ENCODE measurements at places on chromosomes 1 and 21.

DNA sequence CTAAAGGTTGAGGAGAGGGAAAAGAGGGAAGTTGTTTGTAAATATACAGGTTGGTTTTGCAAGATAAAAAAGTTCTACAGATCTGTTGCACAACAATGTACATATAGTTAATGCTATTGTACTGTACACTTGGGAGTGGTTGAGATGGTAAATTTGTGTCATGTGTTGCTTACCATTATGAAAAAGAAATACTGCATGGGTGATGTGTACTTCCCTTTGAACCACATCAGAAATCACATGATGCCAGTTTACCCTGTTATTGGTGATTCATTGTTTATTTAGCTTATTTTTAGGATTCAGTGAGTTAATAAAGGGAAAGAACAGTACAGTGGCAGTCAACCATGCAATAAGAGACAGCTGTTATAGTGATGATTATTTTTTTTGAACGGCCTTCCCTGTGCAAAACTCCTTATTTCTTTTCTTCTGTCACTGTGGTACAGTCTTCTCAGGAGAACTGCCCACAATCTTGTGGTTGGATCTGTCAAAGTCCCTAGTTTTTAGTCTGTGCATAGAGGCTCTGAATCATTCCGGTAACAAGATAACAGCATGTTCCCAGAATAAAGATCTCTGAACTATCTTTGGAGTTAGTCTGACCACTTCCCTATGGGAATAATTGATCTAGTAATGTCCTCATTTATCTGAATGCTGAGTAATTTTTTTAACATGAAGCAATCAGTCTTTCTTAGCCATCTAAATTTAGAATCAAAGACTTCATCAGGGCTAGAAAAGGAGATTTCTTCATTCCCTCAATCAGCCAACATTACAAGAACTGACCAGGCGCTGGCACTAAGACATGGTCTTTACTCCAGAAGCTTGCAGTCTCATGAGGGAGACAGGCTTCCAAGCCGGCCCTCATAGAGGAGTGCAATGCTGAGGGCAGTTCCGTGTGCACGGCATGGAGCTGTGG, 84.2 kb downstream of the SH3GLB1 start:
- no peak for DNase-seq

- no peak for DNase-seq
Measured at GRCh38 chr21:21897275-21897883, 899.2 kb downstream of the NCAM2 start.

- no peak for DNase-seq
Measured at GRCh38 chr1:71087060-71087459, 6.2 kb upstream of the ZRANB2 start.

GRCh38 chr1:51551848-51552296, 32.8 kb upstream of the EPS15 start:
- DNase-seq: no peak

DNA sequence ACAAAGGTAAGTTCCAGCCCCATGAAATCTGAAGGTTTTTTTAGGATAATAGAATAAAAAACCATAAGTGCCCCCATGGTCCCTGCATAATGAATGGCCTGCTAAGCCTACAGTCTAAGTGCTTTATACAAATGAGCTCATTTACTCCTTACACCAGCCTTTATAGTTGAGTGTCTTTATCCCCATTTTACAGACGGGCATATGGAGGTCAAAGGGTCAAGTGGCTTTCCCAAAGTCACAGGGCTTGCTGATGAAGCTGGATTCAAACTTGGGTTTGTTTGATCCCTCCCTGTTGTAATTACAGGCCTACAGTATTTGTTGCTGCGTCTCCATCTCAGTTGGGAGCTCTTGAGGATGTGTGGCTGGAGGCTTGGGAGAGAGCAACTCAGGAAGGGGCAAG, 28.3 kb upstream of the ARHGEF10L start:
- DNase-seq: no peak

- no peak for DNase-seq
Measured at GRCh38 chr1:83620016-83620415, 378.9 kb downstream of the TTLL7 start.

DNA sequence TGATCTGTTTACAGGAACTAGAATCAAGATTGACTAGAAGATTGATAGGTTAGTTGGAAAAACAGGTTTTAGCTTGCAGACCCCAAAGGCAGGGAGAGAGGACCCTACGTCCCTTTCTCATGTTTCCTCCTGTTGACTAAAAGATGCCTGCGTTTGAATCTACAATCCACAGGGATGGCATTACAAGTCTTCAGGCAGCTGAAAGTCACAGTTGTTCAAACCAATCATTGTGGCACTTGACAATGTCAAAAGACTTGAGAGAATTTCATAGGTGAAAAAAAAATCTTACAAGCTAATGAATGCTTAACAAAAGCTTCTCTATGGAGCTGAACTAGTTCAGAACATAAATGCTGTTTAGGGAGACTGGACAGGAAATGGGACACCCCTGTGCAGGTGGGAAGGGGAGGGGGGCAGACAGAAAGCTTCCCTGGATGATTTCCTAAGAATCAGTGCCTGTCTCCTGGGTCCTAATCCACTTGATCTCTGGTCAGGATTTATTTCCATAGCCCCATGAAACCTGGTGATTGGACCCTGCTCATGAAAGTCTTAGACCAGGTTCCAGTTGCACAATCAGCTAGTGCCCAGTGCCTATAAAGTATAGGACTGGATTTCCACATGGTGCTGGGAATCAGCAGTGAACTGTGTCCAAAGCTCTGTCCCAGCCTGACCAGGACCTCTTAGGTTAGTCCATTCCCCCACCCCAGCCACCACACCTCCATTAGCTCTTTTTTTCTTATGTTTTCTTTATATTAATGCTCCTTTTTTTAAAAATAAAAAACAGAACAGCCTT, 91.6 kb upstream of the BCAR3 start:
- no peak for DNase-seq

- DNase-seq: no peak
Measured at GRCh38 chr1:116772648-116773045, 18.4 kb downstream of the CD2 start.

GRCh38 chr1:43446881-43447835, 6.6 kb downstream of the HYI start:
- DNase-seq: no peak

GRCh38 chr1:201022820-201023516, 546 bp downstream of the KIF21B start:
- DNase-seq: no peak

- DNase-seq: no peak
Measured at GRCh38 chr1:156538711-156539440, 33.5 kb downstream of the IQGAP3 start.

DNA sequence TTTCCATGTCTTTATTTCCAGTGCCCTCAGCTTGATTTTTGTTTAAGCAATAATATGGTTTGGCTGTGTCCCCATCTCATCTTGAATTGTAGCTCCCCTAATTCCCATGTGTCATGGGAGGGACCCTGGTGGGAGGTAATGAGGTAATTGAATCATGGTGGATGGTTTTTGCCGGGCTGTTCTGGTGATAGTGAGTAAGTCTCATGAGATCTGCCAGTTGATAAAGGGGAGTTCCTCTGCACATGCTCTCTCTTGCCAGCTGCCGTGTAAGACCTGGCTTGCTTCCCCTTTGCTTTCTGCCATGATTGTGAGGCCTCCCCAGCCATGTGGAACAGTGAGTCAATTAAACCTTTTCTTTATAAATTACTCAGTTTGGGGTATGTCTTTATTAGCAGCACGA, 559.6 kb upstream of the ADAMTS5 start:
- DNase-seq: no peak

DNA sequence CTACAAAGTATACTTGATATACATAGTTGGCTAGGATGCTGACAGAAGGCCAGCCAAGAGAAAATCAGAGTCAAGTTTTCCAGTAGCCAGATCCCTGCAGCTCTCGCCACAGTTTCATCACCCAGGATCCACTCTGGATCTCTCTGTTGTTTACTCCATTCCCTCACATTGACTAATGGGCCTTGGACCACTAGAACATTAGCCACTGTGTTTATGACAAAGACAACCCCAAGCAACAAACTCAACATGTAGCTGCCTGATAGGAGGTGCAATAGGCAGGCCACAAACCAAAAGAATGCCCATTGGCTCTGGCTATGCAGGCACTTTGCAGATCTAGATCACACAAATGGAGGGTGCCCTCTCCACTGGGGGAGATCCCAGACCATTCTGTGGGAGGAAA, 44.2 kb downstream of the ARHGEF11 start:
- DNase-seq: no peak

DNA sequence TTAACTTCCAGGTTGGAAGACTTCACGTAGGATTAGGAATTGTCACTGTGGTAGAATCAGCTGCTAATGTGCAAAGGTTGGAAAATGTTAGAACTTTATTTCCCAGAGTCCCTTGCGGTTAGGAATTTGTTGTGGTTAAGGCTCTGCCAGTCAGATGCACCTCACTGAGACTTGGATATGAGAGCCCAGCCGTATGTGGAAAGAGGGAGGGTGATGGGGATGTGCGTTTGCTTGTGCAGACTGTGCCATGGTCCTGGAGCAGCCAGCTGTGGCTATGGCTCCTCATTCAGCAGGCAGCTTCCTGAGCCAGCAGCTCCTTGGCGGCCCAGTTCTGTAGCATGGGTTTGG, 12.5 kb downstream of the S100A10 start:
- DNase-seq: no peak

DNA sequence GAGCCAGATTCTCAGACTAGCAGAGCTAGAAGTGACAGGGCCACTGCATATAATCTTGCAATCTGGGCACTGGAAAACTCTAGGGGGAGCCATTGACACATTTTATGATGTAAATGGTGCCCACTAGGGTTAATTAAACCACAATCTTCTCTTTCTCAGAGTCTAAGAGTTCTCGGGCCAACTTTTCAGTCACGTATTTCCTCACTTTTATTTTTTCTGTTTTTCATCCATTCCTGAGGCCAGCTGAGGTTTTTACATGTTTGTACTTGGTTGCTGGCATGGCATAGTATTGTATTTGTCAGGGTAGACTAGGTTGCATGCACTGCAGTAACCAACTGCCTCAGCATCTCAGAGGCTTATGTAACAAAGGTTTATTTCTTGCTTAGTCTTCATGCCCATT, 138.2 kb downstream of the ZNF326 start:
- no peak for DNase-seq

DNA sequence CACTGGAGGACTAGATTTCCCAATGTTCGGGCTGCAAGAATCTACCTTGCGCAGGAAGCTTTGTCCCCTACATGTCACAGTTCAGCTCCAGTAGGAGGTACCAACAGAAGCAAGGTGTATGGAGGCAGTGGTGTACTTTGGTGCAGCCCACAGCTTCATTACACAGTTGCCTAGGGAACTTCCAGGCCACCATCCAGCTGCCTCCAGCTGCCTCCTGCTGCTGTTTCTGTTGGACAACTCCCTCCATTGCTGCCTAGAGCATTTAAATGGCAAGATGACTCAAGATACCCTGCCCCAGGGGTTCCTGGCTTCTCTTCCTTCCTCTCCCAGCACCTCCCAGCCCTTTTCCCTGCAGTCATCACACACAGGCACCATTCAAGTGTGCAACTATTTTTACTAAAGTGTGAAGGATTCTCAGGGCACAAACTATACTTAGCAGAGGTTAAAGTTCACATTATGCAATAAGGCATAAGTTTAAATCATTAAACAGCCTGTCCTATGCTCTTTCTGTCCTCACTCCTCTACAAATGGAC, 39.0 kb upstream of the ATP1A1 start:
- no peak for DNase-seq

- DNase-seq: no peak
Measured at GRCh38 chr1:54103414-54103813, 49.4 kb downstream of the CDCP2 start.

DNA sequence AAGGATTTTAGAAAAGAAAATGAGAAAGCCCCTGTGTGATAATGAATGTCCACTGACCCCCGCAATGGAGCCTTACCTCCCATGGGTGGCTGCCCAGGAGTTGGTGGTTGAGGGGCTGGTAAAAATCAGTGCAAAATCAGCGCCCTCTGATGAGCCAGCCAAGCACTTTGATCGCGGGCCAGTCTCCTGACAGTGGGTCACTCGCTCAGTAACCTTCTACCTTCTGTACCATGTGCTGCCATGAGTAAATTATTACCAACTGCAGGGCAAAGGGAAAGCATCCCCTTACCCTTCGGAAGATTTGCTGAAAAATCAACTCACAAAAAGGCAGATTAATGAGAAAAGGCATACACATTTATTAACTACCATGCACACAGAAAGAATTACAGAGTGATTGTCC, 58.8 kb downstream of the KCNK1 start:
- no peak for DNase-seq

DNA sequence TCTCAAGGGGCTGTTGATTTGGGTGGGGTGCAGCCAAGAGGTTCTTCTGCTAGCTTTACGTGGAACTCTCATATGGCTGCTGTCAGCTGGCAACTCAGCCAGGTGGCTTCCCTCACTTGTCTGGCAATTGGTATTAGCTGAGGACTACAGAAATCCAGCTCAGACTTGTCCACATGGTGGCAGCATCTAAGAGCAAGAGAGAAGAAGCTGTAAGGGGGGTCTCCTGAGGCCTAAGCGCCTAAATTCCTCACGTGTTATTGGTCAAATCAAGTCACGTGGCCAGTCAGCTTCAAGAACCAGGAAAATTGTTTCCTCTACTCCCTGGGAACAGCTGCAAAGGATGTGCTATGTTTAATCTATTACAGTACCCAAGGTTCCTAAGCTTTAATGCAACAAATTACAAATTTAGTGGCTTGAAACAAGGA, 4.2 kb upstream of the DYRK3 start:
- DNase-seq: no peak

DNA sequence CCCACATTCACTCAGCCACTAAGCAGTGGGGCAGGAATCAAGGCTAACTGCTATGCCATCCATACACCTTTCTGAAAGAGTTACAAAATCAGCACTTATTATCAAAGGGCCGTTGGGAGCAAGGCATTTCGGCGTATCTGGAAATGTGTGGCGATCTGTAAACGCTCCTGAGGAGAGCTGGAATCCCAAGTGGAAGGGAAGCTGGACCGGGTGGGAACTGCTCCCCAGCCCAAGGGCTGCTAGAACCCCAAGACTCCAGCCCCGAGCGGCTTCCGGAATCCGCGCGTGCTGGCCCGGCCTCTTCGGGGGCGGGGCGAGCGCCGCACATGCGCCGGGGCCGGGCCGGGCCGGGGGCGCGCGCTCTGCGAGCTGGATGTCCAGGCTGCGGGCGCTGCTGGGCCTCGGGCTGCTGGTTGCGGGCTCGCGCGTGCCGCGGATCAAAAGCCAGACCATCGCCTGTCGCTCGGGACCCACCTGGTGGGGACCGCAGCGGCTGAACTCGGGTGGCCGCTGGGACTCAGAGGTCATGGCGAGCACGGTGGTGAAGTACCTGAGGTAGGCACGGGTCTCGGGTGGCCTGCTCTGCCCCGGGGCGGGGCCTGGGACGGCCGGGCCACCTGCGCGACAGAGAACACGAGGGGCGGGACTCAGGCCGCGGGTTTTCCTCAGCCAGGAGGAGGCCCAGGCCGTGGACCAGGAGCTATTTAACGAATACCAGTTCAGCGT, at the start of gene NAXE:
Gene NAXE, plus strand, starts transcription at position 345 of the 726 bp plus-strand sequence. Its CDS starts 29 bp downstream, at position 374.
- no peak for DNase-seq

Measured in activated naive CD8-positive, alpha-beta T cell treated with anti-CD3 and anti-CD28 coated beads, Interleukin-2, amount 50 U/mL, for 16 hours (primary cell).